CD4-positive, alpha-beta T cell treated with Interleukin-6 for 4 hours (primary cell): ENCODE measurements at places on chromosomes 6 and 20.

DNA sequence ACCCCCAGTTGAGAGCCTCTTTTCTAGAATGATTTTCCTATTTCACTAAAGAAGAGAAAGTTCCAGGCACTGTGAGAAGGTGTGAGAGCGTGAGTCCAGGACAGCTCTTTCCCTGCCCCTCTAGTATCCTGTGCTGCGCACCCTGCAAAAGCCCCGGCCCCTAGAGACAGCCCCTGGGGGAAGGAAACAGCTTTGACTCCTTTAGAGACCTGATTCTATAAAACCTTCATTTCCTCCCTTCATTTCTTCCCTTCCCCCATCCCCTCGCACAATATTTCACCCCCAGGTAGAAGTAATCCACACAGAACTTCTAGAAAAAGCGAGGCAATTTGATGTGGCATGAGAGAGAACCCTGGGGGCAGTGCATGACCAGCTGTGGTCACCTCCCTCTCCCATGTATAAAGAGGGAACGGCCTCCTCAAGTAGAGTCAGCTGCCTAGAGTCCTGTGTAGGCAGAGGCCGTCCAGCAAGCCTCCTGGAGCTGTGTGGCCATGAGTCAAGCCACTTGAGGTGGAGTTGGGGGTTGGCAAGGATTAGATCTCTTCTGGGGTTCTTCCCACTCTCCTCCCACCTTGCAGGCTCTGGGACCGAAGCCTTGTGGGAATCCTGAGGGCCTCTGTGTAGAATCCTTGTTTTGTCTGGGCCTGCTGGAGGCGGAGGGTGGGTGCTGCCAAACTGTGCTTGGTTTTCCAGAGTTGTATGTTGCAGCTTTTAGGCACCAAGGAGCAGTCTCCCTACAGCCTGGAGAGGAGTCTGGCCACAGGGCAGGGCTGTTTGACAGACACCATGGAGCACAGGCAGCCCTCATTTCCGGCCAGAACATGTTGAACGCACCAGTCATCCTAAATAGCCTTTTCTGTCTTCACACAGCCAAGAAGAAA, 41.7 kb downstream of the CHMP4B start:
- peak; percentile 17 for DNase-seq

GRCh38 chr6:75492386-75493153, 1.0 kb downstream of the FILIP1 start:
- no peak for DNase-seq

DNA sequence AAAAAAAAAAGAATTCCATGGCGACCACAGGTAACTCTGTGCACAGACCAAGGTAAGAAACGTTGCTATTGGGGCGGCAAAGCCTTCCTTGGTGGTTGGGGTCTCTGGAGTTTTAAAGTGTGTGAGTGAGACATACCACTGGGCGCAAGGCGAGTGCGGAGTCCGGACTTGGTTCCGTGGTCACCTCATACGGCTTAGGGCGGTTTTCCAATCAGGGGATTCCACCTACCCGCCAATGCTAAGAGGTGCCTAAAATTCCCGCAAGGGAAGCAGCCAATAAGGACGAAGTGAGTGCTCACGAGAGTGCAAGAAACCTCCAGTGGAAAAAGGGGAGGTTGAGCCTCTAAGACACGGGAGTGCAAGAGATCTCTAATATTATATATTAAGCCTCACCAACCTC, 68.6 kb upstream of the PRSS16 start:
- no peak for DNase-seq

DNA sequence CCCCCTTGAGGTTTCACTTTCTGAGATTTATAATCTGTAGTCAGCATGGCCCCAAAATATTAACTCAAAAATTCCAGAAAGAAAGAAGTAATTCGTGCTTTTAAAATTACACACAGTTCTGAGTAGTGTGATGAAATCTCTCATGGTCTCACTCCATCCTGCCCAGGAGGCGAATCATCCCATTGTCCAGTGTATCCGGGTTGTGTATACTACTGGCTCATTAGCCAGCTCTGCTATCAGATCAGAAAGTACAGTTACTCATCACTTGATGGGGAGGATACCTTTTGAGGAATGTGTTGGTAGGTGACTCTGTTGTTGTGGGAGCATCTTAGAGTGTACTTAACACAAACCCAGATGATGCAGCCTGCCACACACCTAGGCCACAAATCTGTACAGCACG, 65.2 kb downstream of the CDC5L start:
- DNase-seq: no peak

DNA sequence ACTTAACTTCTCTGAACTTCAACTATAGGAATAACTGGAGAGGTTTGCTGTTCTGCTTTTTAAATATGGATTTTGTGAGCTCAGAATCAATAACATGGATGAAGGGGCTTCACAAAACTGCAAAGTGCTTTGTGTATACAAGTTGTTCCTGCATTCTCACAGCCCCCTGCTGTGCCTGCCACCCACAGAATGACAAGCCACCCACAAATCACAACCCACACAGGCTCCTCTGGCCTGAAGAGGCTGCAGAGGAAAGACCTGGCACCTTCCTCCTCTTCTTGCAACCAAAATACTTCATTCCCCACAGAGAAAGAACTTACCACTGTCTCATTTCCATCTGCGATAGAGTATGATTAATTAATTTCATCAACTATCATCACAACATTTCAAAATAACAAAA, 106.7 kb upstream of the NHSL1 start:
- DNase-seq: no peak

DNA sequence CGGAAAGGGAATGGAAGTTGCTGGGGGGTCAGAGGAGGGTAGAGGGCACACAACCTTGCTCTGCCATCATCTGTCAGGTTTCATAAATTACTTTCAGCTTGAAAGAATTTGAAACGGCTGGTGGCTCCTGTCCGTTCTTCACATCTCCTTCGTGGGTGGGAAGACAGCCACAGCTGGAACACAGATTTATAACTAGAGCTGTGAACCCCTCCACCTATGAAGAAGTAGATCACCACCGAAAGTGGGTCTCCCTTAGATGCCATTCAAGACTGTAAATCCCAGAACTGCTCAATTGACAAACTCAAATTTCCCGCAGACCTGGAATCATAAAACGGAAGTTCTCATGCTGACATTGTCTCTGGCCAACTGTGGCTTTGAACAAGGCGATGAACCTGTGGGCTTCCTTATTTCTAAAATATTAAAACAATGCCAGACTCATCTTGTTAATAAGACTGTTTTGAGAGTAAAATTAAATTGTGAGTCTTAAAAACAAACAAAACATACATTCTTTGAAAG, 65.3 kb downstream of the BTBD3 start:
- no peak for DNase-seq

DNA sequence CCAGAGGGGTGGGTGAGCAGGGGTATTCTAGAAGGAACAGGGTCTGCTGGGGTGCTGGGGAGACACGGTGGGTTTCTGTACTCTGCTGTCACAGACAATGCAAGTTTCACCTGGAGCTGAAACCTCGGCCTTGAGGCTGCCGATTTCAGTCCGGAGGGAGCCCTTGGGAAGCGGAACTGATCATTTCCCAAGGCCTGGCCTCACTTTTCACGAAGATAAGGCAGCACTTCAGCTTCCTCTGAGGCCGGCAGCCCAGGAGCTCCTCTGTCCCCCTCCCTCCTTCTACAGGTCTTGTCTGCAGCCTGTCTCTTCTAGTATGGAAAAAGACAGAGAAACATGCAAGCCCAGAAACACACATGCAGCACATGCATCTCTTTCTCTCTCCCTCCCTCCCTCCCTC, 242.1 kb downstream of the CDC5L start:
- no peak for DNase-seq

- DNase-seq: no peak
These were observed 523.6 kb upstream of the EYS start for GRCh38 chr6:66230591-66230990.

DNA sequence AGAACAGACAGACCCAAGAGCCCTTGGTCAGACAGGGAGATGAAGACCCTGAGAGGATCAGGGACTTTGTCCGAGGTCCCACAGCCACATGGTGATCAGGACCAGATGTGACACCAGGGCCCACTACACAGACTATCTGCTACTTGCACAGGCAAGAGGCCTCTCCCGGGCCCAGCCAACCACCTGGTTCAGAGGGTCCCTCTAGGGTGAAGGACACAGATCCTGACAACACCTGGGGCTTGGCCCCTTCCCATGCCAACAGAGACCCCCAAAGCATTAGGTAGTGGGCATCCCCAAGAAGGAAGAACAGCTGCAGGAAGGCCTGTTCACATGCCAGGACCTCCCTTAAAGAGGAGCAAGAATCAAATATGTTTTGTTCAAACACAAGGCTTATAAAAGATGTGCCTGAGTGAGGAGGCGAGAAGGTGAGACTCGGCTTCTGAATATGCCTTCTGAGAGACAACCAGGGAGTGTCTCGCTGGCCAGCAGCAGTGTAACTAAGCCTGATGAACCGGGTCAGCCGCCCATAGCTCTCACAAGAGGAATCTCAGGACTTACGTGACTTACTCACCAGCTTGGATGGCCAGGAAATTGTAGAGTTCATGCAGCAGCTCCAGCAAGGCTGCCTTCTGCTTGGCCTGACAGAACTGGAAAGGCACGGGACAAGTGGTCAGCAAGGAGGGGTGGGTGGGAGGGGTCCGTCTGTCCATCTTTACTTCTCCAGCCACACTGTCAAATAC, 5.0 kb downstream of the LEMD2 start:
- DNase-seq: no peak

- no peak for DNase-seq
These were observed 196.4 kb downstream of the UTRN start for GRCh38 chr6:144481527-144481926.

GRCh38 chr20:8362457-8362856, 230.4 kb downstream of the PLCB1 start:
- no peak for DNase-seq

DNA sequence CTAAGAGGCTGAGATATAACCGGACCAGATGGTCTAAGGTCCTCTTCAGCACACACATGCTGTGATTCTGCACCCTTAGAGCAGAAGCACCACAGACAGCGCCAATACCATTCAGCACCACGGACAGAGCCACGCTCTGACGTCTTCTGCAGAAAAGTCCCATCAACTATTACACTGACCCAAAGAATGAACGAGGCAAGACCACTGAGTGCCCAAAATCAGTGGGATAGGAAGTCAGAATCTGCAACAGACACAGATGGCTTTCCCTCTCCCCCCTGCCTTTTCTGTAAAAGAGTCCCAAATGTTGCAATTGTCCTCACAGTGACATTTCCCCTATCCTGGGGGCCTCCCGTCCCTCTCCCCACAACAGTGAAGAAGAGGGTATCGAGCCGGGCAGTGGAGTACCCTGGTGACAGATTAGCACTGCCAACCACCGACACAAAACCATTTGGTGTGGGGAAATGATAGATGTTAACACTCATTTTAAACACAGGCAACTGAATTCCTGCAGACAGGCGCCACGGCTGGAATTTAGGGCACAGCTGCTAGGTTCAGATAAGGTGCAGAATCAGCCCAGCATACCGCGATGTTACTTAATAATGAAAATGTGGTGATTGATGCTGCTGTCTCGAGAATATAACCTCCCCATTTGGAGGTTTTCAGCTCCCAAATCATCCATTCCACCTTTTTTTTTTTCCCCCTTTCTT, 66.6 kb upstream of the CTNNBL1 start:
- DNase-seq: peak; percentile 8

DNA sequence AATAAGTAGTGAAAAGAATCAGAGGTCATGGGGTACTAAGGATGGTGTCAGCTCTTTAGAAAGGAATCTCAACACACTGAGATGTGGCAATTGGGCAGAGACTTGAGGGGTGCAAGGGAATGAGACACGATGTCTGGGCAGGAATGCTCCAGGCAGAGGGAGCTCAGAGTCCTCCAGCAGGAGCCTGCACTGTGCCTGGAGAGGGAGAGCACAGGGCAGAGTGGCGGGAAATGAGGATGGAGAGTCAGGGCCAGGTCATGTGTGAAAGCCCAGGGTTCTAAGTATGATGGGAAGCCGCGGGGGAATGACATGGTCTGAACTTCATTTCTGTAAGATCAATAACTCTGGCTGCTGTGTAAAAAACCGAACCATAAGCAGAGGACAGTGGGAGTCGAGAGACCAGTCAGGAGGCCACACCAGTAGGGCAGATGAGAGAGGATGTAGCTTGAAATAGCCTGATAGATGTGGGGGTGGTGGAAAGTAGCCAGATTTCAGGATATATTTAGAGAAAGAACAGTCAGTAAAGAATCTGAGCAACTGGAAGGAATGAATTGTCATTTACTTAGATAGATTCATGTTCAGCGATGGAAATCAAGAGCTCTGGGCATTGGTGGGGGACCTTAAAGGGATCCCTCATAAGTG, 133.4 kb upstream of the DTNBP1 start:
- DNase-seq: no peak

DNA sequence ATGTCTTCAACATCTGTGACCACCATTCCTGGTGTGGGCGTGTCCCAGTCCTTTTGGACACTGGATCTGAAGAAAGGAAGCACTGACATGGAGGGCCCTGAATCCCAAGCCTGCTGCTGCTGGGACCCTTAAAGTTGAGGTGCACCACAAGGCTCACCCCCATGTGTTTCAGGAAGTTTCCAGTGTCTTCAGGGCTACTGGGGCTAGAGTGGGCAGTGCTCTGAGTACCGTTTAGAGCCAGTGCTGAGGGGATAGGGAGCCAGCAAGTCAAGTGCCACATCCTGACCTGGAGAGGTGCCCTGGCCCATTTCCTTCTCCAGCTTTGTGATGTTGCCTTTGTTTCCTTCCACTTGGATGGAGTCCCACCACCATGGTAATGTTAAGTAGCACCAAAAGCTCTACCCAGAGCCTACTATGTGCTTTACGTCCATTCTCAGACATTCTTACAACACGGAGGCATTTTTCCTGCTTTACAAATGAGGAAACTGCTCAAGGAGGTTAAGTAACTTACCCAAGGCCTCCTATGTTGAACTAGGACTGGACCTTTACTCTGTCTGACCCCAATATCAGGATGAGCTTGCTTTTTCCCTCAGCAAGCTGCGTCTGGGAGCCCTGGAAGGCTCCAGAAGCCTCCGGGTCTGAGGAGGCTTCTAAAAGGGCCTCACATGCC, 552 bp upstream of the DEF6 start:
- no peak for DNase-seq

DNA sequence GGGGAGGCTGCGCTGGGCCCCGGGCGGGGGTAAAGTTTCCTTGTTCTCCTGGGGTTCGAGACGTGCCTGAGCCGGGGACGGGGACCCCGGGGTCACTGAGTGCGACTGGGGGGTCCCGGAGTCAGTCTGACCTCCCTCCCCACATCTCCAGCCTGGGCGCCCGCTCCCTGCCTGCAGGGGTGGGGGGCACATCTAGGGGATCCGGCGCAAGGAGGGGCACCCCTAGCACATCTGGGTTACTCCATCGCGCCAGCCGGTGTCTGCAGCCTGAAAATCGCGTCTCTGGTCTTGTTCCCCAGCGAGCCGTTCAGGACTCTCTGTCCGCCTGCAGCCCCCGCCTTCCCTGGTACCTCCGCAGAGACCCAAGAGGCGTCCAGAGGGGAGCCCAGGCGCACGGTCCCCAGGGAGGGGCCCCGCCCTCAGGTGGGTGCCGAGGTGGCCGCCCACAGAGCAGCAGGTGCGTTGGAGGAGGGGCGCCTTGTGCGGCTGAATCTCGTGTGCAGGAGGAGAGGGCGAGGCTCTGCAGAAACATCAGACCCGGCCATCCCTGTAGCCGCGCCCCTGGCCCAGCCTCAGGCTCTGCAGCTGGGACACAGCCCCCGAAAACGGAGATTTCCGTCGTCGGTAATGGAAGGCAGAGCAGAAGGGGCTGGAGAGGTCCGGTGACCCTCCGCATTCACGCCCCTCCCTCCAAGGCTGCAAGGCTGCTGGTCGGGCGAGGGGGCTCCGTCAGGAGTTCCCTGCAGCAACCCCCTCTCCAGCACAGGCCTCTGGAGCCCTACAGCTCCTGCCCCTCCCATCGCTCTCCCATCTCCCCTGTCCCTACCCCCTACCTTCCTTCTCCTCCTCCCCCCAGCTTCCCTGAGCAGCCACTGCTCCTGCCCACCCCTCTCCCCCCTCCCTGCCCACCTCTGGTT, 628 bp upstream of the CHRNA4 start:
- DNase-seq: no peak
